Effector memory CD4-positive, alpha-beta T cell (primary cell): ENCODE measurements at places on chromosomes 11 and 22.

GRCh38 chr11:121366038-121366437 is 73.5 kb downstream of the SC5D start:
- DNase-seq, result no peak

DNA sequence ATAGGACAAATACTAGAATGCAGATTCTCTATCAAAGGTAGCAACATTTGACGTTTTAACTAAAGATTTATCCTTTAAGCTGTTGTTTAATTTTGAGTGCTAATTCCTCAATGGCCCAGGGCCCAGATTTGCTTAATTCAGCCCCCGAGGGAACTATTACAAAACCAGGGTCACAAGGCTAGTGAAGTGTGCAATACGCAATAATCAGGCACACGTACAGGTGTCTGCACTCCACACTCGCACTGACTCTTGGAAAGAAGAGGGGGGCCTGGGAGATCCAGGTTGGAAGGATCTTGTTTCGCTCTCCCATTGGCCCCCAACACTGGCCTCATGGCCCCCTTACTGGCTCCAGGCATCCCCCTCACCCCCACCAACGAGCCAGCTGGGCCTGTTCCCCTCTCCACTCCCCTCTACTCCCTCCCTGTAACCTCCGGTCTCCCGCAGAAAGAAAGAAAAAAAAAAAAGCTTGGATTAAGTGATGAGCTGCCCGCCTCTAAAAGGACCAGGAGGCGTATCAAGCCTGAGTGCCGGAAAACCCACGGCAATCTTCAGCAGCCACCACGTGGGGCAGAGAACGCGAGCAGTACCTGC is 2.2 kb upstream of the KIRREL3 start:
- DNase-seq, result no peak

DNA sequence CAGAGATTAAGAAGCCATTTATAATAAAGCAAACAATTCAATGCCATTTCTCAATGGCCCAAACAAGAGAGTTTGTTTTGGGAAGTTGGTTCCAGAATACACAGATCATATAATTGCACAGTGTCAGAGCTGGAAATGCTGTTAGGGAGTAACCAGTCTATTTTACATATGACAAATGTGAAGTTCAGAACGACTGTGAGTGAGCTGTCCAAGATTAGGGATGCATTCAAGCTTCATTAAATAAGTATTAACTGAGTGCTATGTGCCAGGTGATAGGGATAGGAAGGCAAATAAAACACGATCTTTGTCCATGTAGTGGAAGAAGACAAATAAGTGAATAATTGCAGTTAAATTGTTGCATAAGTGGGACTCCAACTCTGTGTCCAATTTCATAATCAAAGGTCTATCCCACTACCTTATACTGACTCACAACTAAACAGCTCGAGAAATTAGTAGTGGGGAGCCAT is 33.1 kb upstream of the PICALM start:
- DNase-seq, result no peak

DNA sequence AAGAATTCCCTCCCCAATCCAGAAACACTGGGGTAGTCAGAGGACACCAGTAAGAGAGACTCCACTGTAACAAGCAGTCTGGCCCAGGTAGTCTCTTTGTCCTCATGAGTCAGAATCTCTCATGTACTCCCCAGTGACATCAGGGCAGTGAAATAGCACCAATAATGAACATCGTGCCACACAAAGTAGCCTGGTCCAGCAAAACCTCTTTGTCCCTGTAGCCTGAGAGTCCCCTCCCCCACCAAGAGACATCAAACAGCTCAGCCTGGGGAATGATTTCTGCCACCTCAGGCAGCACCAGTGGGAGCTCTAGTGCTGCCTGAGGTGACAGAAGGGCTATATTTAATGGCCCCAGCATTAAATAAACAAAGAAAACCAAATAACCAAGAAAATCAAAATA is 88.1 kb downstream of the SBF2 start:
- DNase-seq, result no peak
